ENCODE measurements at places on chromosomes 7 and 10. TPM values are rescaled to one million over a fixed set of nuclear protein-coding genes. Genes with fewer than 3 reads are reported as not detected.

The IFIT2 gene
- total RNA-seq: 5.7 TPM

The ALOX5 gene
- 181 TPM for total RNA-seq

The ACSL5 gene
- 53.5 TPM for total RNA-seq

The GPER1 gene
- 3.0 TPM for total RNA-seq

The TMEM176A gene
- not detected for total RNA-seq

The ARL4A gene
- 11.9 TPM for total RNA-seq

The TBX20 gene
- total RNA-seq: 0.11 TPM

The MEST gene
- total RNA-seq: 8.1 TPM

The ACBD7 gene
- not detected for total RNA-seq

The LFNG gene
- 95.8 TPM for total RNA-seq

The GNGT1 gene
- not detected for total RNA-seq

The PTPN20 gene
- 2.1 TPM for total RNA-seq

The OR2A42 gene
- total RNA-seq: not detected

The PIK3CG gene
- 62.0 TPM for total RNA-seq

The ANAPC16 gene
- 128 TPM for total RNA-seq

The GIMAP8 gene
- total RNA-seq: 0.22 TPM

The UTF1 gene
- not detected for total RNA-seq

The EN2 gene
- not detected for total RNA-seq

The ADIRF gene
- total RNA-seq: 7.9 TPM

The SRRM3 gene
- total RNA-seq: not detected

The DPYSL4 gene
- 0.78 TPM for total RNA-seq

The ANKRD61 gene
- not detected for total RNA-seq

The TRIM8 gene
- 48.2 TPM for total RNA-seq

The ADAM8 gene
- 137 TPM for total RNA-seq

The ATAD1 gene
- total RNA-seq: 34.7 TPM

The MYOZ1 gene
- total RNA-seq: not detected

The RABGEF1 gene
- total RNA-seq: 21.1 TPM

The PON3 gene
- not detected for total RNA-seq

The PPP1R17 gene
- not detected for total RNA-seq

The TAS2R5 gene
- total RNA-seq: 1.5 TPM

The NPFFR1 gene
- total RNA-seq: not detected

The KLLN gene
- total RNA-seq: 2.6 TPM

The IQUB gene
- 0.11 TPM for total RNA-seq

The CNPY1 gene
- total RNA-seq: not detected

The GPR26 gene
- total RNA-seq: not detected

The ASB4 gene
- total RNA-seq: not detected

The CDK14 gene
- 130 TPM for total RNA-seq

The MRLN gene
- total RNA-seq: not detected

The FRMD4A gene
- total RNA-seq: 0.44 TPM

The MKLN1 gene
- total RNA-seq: 48.9 TPM

The PNLIP gene
- total RNA-seq: not detected

The ZNF425 gene
- total RNA-seq: 1.4 TPM
